Activated CD8-positive, alpha-beta T cell treated with anti-CD3 and anti-CD28 coated beads, Interleukin-2, amount 10 ng/mL, durations not matched to agents 7 days and 5 days (primary cell): ENCODE measurements at places on chromosomes 11 and 22. TPM values are rescaled to one million over a fixed set of nuclear protein-coding genes. Genes with fewer than 3 reads are reported as not detected.

GUCY1A2 gene
- total RNA-seq = not detected

GRCh38 chr11:134261626-134262488 is 8.5 kb downstream of the ACAD8 start:
- DNase-seq = peak; percentile 60

GLYAT gene
- total RNA-seq = not detected

OR8D4 gene
- total RNA-seq = not detected

CCDC81 gene
- 0.42 TPM for total RNA-seq

EHF gene
- total RNA-seq = not detected
